ENCODE measurements at places on chromosomes 12 and 14. TPM values are rescaled to one million over a fixed set of nuclear protein-coding genes. Genes with fewer than 3 reads are reported as not detected.

The KRT82 gene
- not detected for total RNA-seq

DNA sequence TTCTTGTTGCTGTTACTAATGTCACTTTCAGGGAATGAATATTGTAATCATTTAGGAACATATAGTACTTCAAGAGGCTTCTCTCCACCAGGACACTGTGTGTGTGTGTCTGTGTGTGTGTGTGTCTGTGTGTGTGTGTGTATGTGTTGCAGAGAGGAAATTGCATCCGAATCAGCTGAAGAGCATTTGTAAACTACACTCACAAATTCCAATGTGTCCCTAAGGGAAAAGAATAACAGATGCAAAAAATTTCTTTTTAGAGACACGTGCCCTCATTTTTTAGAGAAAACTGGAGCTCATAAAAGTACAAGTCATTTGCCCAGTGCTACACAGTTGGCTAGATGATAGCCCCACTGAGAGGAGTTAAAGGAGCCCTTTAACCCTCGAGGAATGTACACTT is 168.8 kb downstream of the ANO4 start:
- no peak for DNase-seq

DNA sequence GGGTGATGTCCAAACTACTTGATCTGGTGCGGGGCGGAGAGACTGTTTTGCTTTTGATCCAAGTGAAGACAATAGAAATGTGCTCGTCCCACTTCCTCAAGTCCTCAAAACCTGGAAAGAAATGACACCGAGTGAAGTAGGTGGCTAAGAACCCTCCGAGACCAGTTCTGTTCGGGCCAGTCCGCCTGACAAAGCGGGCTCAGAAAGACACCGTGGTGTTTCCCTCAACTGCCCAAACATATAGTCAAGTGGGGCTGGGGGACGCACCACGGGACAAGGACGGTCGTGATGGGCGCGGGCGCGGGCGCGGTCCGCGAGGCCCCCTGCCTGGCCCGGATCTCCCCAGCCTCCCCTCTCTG is 1.6 kb downstream of the PHLDA1 start:
- DNase-seq: no peak

GRCh38 chr14:61229475-61229888 is 51.7 kb downstream of the TMEM30B start:
- DNase-seq: no peak

The LRTM2 gene
- total RNA-seq: not detected

DNA sequence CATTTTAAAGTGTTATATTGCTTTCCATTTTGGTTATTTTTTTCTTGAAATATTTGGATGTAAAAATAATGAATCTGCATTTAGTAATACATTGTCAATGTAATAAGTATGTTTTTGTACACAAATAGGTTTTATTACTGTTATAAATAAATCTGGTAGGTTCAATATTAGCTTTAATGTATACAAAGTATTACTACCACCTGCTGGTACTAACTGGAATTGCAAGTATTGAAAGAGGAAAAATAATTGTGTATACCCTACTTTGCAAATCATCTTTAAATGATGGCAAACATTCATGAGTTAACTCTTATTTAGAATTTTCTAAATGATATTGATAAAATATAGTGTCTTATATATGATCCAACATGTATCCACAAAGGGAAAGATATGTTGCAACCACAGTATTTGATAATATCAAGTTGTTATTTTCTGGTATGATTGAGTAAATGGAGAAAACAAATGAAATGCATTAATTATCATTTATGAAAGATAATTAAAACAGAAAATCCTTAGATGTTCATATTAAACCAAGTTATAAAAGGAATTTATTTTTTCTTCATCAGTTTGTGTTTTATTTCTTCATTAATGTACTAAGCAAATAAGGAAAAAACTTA is 3.2 kb downstream of the OR4K2 start:
- no peak for DNase-seq

GRCh38 chr12:57726151-57726883 is 12.2 kb downstream of the AGAP2 start:
- no peak for DNase-seq

DNA sequence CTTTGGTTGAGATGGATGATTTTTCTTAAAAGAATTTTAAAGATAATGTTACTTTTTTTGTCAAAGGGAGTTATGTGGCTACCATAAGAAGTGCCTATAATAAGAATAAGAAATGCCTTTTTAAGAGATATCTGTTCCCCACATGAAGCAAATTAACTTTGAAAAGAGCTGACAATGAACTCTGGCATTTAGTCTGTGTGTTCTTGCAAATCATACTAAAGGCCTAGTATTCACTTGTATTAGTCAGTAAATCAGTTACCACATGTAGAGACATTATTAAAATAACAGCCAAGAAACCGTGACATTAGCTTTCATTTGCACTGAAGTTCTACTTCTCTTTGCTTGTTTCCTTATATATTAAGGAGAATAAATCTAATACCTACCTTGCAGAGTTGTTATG is 296.3 kb downstream of the CCDC91 start:
- DNase-seq: no peak

DNA sequence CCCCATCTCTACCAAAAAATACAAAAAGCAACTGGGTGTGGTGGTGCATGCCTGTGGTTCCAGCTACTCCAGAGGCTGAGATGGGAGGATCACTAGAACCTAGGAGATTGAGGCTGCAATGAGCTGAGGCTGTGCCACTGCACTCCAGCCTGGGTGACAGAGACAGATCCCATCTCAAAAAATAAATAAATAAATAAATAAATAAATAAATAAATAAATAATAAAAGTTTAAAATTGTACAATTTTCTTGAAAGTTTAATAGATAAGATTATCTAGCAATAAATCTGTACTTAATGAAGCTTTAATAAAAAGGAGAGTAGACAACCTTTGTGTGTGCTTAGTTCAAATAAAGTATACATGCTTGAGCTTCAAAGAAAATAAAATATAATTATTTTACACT is 310.0 kb upstream of the LRIG3 start:
- DNase-seq: no peak

DNA sequence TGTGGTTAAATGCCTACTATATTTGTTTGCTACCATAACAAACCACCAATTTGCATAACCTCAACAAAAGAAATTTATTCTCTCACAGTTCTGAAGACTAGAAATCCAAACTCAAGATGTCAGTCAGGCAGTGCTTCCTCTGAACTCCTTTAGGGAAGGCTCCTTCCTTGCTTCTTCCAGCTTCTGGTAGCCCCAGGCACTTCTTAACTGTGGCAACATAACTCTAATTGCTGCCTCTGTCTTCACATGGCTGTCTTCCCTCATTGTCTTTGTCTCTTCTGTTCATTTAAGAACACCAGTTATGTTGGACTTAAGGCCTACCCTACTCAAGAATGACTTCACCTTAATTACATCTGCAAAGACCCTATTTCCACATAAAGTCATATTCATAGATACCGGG is 206.9 kb downstream of the SYT1 start:
- no peak for DNase-seq

- no peak for DNase-seq
Measured at GRCh38 chr14:57199921-57200320, 68.8 kb downstream of the EXOC5 start.

GRCh38 chr12:16844875-16845274 is 238.9 kb upstream of the LMO3 start:
- DNase-seq: no peak

- DNase-seq: no peak
Measured at GRCh38 chr12:68122236-68122920, 37.2 kb downstream of the IFNG start.

DNA sequence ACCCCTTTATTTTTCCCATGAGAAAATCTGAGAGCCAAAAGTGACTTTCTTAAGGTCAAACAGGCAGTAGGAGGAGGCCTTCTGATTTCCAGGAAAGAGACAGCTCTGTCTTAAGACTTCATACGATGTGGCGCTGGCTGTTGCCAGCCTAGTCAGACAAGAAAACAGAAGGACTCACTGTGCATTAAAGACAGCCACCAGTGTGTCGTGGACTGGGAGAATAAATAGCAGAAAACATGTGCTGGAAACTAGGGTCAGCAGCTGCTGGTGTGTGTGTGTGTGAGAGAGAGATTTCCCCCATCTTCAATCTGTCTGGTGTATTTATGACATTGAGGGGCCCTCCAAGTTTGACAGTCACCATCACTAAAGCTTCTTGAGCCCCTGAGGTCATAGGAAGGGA is 708.6 kb upstream of the TMEM132C start:
- DNase-seq: no peak

DNA sequence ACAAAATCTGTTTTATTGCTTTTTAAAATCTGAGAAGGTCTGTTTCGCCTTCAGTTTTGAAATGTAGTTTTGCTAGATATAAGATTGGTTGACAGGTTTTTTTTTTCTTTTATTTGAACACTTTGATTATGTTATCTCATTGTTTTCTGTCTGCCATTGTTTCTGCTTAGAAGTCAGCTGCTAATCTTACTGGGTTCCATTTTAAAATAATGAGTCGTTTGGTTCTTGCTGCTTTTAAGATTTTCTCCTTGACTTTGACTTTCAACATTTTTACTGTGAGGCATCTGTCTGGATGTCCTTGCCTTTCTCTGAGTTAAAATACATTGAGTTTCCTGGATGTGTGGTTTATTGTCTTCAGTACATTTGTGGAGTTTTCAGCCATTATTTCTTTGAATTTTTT is 56.7 kb downstream of the ADIPOR2 start:
- DNase-seq: no peak

- no peak for DNase-seq
Measured at GRCh38 chr12:128820723-128821432, 2.9 kb downstream of the SLC15A4 start.

DNA sequence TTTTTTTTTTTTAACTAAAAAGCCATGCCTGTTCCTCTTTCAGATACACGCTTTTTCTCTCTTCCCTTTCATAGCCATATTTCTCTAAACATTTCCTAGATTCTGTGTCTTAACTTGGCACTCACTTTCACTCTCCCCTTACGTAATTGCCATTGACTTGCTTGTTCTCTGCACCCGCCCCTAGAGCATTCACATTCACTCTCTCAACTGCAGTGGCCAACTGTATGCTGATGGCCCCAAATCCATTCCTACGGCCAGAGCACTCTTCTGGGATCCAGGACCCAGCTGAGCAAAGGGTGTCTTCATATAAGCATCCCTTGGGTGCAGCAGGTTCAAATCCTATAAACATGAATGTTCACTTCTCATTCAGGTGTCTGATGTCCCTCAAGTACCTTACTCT is 59.5 kb downstream of the CKB start:
- no peak for DNase-seq

The STYK1 gene
- not detected for total RNA-seq

The IKZF4 gene
- 10.3 TPM for total RNA-seq

Measured in omental fat pad (tissue), 4 donors.